Small intestine (tissue), 16 donors: ENCODE measurements at places on chromosomes 2 and 18. TPM values are rescaled to one million over a fixed set of nuclear protein-coding genes. Genes with fewer than 3 reads are reported as not detected.

HOXD13 gene
- not detected for polyA plus RNA-seq

LYPD6B gene
- 11.1 TPM for polyA plus RNA-seq

DNA sequence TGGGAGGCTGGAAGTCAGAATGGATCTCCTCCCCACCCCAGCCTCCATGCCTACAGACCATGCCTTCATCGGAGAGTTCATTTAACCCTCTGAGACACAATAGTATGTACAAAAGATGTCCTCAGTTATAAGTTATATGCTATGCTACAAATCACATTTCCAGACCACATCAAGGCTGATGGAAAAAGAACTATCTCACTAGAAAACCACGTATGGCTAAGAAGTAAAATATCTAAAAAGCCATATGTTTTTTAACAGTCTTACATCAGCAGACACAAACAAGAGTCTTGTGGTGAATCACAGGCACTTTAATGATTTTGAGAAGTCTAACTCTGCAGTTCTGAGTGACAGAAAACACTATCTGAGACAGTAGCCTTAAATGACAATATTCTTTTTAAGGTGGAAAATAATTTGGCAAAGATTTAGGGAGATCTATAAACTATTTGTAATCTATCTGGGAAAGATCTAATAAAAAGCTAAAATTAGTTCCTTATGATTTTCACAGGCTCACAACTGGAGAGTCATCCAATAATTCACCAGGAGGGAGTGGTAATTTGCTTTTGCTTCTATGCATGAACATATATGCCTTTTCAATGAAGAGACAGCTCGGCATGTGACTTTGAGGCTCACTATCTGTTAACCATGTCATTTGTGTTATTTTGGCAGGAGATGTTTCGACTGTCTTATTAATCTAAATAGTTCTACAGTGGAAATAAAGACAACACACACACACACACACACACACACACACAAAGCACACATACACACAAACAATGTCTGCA, 197.5 kb downstream of the IRS1 start:
- DNase-seq: no peak

DNA sequence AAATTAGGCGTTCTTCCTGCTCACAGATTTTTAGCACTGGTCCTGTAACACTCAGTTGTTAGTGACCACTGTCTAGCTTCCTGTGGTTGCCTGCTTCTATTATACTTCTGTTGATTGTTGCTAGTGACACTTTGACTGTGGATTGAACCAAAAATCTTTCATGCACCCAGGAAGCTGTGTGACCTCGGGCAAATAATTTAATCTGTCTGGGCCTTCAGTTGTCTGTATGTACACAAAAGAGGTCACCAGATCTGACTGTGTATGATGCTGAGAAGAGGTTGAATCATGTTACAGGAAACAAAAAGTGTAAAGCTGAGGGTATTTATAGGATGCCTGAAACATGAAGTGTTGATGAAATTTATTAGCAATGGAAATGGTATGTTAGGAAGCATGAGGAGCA, 12.7 kb downstream of the ICOS start:
- DNase-seq: no peak
